HuH-7 (cell line): ENCODE measurements at places on chromosomes 4 and X.
A peak's percentile ranks its signal among the peaks of the same experiment; 100 is the strongest.

GRCh38 chr4:162163892-162164759 is at the start of gene FSTL5:
Gene FSTL5 (minus strand): TSS chr4:162164000. CDS start chr4:162111396, 52,604 bp downstream.
- no peak for DNase-seq

DNA sequence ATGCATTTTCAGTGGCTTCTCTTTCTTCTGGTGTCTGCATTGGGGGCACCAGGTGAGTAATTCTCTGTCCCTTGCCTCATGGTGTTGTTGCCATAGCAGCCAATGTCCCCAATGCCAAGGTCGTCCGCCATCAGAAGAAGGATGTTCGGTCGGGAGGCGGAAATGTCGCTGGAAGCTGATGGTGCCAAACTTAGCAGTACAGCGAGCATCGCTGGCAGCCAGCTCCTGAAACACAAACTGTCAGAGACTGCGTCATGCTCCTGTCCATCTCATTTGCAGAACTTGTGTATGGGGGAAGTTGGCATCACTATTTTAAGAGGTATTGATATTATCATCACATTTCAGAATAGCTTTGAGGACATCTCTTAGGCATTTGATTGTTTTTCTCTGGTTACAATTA is 29.1 kb upstream of the ARSD start:
- DNase-seq: no peak

GRCh38 chr4:174084542-174084941 is 198.9 kb downstream of the FBXO8 start:
- no peak for DNase-seq

DNA sequence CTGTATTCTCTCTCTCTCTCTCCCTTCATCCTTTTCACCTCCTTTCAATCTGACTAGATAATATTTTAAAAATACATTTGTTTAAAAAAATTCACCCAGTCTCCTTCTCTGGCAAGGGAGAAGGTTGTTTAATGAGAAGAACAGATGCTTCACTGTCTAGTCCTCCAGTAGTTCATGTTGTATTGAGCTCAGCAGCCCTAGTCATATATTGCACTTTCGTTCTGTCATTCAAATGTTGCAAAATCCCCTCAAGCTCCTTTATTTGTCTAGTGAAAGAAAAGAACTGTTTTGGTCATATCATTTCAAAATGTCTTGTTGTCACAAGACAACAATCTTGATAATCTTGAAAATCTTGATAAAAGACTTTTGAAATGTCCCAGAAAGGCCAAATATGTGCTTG is 248.0 kb downstream of the GALNTL6 start:
- no peak for DNase-seq

DNA sequence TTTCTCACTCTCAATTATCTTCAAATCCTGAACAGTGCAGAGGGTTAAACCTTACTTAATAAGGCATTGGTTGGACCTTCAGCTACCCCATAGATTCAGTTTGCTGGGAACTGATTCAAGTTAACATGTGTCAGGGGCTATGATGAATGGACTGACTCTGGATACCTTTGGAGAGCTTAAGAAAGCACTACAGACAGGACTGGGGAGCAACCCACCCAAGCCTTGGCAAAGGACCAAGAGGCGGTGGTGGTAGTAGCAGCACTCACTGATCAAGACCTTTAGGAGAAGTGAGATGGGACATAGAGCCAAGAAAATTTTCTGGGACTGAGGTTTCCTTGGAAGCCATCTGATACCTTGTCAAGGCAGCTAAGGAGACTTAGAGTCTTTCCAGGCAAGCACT is 43.0 kb upstream of the TAPT1 start:
- no peak for DNase-seq

DNA sequence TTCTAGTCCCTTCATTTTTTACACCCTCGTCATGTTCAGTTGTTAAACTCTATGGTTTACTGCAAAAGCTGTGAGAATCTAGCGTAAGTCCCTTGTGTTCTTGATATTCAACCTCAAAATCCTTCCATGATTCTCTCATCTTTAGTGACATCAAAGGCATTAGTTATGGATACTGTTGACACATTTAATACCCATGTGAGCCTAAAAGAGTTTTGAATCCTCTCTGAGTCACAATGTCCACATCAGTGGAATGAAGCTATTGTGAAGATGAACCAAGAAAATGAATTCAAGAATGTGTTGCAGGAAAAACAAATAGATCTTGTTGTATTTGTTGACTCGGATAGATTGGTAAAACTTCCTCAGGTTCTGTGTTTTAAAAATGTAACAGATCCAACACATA is 394.7 kb upstream of the ATOH1 start:
- no peak for DNase-seq

DNA sequence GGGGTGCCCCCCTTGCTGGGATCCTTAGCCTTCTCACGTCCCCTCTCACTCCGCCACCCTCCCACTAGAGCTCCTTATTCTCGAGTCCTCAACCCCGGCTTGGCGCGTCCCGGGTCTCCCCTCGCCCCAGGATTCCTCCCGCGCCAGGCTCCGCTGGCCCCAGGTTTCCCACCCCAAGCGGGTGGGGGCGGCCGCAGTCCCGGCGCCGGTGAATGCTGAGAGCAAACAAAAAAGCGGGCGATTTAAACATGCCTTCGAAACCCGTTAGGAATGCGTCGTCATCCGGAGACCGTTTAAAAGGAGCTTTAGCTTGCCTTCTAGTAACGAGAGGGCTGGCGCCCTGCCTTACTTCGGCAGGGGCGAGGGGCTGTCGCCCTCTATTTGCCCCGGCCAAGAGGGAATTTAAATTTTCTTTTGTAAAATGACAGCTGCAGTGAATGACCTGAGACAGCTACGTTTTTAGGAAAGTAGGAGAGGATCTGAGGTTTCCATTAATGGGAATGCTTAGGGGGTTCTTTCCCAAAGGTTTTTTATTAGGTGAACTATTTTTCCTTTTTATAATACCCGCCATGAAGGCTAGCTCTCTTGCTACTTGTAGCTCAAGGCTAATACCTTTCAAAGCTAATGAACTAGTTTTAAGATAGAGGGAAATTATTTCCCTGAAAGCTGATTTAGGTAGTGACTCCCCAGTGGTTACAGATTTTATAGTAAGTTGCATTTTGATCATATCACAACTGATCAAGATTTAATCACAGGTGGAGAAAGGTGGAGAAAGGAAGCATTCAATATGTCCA is 3.1 kb downstream of the JADE1 start:
- no peak for DNase-seq

DNA sequence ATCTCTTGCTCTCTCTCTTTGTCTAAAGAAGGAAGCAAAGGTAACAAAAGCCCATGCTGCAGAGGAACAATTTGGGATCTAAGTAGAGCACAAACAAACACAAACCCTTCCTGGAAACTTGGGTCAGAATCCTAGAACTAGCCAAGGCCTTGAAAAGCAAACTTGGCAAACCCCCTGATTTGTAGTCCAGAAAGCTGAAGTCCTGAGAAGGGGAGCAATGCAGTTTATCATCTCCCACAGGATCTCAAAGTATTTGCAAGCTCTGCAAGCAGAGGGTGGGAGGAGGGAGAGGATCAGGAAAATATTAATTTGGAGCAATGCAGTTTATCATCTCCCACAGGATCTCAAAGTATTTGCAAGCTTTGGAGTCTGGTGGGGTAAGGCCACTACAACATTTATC is 379.5 kb upstream of the FGF13 start:
- no peak for DNase-seq

DNA sequence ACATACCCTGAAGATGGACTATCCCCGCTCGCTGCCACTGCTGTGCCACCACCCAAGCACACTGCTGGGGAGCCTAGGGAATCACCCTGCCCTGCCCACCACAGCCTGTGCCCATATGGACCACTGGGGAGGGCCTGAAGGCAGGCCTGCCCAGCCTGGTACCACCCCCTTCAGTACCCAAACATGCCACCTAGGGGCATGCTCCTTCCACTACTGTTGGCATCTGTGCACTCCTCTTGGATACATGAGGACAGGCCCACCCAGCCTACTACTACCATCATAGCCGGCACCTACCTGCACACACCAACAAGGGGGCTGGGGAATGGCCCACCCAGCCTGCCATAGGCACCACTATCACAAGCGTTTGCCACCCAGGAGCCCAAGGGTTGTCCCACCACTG is 30.1 kb upstream of the PRDX4 start:
- no peak for DNase-seq

GRCh38 chr4:11496351-11496829 is 67.7 kb upstream of the HS3ST1 start:
- DNase-seq: no peak

GRCh38 chr4:174332741-174333493 is 49.2 kb downstream of the CEP44 start:
- no peak for DNase-seq

- DNase-seq: no peak
Measured at GRCh38 chr4:663046-663437, 11.0 kb downstream of the ATP5ME start.

GRCh38 chrX:11196476-11196875 is 85.3 kb downstream of the HCCS start:
- DNase-seq: no peak

- DNase-seq: no peak
Measured at GRCh38 chr4:87704001-87704400, 53.9 kb downstream of the DMP1 start.

GRCh38 chr4:125681240-125681639 is 366.5 kb downstream of the FAT4 start:
- DNase-seq: no peak

DNA sequence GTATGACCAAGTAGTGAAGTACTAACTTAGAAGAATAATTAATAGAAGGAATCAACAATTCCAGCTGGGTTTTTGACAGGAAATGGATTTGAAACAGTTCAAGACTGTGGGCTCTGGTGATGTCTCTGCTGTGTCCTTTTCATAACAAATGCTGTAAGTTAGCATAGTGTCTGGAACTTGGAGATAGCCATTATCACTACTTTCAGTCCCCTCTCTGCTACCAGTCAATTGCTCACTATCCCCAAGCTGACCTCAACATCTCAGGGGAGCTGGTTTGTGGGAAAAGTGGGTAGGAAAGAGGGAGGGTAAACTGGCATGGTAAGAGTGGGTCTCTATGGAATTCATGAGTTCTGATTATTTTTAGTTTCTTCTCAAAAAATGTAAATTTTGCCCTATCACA is 231.4 kb upstream of the MID1 start:
- no peak for DNase-seq

DNA sequence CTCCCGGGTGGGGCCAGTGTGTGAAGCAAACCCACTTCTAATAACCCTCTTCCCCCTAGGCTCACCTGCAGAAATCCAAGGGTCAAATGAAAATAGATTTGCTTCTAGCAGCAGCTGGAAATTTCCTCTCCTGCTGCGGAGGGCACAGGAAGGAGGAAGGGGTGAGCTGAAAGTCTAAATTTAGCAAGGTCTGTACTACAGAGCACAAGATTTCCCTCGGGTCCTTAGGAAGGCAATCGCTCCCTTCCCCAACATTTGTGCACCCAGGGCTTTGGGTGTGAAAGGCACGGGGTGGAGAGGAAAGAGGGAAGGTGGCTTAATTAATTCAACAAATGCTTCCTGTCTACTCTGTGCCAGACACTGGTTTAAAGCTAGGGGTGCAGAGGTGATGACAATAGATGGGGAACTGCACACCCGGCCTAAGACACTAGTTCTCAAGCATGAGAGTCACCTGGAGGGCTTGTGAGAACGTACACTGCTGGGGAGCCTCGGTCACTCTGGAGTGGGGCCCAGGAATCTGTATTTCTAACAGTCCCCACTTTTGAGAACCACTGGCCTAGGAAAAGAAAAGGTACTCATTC is 204.4 kb downstream of the NSUN7 start:
- DNase-seq: no peak

GRCh38 chrX:72644946-72645345 is 69.2 kb downstream of the PHKA1 start:
- no peak for DNase-seq

DNA sequence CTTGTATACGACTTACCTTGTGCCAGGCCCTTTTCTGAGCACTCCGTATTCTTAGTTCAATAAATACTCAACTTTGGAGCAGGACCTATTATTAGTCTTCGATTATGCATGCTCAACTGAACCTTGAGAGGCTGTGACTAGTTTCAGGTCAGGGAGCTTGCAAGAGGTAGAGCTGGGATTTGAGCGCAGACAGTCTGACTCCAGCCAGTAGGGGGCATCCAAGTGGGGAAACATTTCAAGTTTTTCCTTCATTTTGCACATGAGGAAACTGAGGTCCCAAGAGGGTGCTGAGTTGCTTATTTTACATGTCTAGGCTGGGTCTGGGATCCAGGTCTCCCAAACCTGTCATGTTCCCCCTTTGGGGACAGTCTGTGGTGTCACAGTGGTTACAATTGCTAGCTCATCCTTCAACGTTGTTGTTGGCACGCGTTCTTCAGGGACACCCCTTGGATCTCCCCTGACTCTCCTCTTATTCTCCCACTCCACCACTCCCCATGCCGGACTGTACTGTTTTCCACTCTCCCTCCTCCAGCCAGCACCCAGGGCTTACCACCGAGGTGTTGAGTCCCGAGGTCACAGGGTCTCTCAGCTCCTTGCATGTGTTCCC is 6.7 kb upstream of the PRICKLE3 start:
- peak; percentile 64 for DNase-seq

DNA sequence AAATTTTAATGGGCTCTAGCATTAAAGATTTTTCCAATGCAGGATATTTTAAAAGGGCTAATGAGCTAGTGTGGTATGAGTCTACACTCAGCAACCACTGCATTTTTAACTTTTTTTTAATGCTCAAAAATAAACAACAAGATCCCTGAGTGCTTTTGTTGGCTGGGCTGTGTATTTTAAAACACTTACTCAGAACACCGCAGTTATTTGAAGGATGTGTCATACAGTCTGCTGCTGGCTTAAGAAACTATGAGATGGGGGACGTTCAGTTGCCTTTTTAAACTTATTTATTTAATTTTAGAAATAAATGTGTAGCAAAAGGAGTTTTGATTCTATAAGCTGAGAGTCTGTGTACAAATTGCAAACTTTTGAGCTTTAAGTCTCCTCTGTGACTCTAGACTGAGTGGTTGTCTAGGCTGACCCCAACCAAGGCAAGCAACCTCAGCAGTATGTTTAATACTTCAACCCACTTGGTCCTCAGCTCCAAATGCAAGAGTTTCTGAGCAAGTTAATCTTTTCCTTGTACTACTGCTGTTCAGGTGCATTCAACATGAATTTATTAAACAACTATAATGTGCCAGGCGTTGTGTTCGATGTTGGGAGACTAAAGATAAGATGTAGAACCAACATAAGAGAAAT is 278.6 kb upstream of the DIPK2B start:
- no peak for DNase-seq

DNA sequence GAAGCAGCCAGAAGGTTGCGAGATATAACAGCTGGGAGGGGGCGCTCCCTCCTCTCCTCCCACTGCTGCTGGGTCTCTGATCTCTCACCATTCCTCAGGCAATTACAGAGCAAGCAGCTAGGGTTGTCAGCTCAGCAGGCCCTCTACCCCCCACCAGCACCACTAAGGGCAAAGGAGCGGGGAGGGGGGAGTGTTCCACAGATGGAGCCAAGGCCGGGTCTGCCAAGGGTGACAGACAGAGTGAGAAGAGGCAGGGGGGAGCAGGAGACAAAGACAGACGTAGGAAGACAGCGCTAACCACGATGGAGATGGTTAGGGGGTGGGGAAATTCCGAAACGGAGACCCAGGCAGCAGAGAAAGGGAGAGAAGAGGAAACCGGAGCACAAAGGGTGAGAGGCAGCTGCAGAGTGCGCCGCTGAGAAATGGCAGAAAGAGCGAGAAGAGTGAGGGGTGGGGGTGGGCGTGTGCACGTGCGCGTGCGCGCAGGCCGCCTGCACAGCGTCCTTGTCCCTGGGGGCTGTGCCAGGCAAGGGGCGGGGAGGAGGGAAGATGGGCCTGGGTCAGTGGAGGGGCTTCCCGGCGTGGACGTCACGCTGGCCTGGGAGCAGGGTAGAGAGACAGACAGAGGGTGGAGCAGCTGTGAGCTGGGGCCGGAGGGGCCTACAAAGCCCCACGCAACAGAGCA is 6.9 kb downstream of the L1CAM start:
- DNase-seq: no peak
